ENCODE measurements at places on chromosomes 5 and 9.

- no peak for DNase-seq
These were observed 172.3 kb upstream of the RFX3 start for GRCh38 chr9:3698076-3698475.

DNA sequence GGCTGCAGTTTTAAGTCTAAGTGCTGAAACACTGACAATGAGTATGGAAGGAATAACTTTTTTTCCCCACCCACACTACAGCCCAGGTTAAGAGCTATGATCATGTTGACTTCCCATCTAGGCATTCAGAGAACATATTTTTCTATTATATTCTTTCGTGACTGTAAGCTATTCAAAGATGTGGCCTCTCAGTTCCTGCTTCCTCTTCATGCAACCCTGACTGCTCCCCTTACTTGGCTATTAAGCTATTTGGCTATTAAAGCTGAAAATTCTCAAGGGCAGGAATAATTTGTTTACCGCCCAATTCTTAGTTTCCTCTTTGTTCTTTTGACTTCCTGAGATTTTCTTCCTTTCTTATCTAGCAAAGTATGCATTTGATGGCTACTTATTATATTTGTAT is 18.6 kb upstream of the ALDH1A1 start:
- no peak for DNase-seq

- no peak for DNase-seq
These were observed 6.7 kb upstream of the CPLANE1 start for GRCh38 chr5:37255774-37256358.

- no peak for DNase-seq
These were observed 673 bp downstream of the CDC25C start for GRCh38 chr5:138330813-138331448.

DNA sequence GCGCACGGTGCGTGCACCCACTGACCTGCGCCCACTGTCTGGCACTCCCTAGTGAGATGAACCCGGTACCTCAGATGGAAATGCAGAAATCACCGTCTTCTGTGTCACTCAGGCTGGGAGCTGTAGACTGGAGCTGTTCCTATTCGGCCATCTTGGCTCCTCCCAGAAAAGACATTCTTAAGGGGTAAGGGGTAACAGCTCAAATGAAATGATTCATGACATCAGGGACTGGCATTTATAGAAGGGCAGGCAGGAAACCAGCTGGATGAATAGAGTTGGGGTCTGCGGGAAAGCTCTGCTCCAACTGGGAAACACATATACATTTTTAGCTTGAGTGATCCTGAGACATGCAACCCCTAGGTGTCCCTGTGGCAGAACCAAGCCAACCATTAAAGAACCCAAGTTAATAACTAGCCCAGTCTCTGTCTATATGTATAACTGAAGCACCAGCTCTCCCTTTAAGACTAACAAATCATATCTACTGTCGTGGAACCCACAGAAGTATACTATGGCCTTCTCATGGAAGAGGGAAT is 119.3 kb downstream of the LMNB1 start:
- no peak for DNase-seq

GRCh38 chr9:36738318-36738976 is 165.8 kb downstream of the MELK start:
- no peak for DNase-seq

GRCh38 chr5:175658299-175659145 is 651 bp downstream of the HRH2 start:
- no peak for DNase-seq

DNA sequence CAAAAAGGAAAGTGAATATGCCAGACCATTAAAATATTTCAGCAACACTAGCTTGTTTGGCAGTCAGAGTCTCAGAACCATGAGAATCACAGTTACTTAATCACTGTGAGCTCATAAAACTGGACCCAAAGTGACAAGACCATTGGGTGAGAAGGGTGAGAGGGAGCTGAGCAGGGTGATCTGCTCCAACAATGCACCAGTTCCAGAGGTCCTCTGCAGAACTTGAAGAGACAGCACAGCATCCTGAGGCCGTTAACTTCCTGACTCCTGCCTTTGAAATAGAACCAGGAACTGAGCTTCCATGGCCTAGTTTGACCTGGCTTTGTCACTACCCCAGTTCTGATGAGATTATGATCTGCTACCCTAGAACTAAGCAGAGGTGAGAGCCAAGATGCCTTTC is 57.4 kb downstream of the NFIB start:
- no peak for DNase-seq

GRCh38 chr9:117046666-117047327 is 359.7 kb downstream of the TRIM32 start:
- no peak for DNase-seq
